Activated CD4-positive, alpha-beta T cell treated with anti-CD3 and anti-CD28 coated beads for 36 hours (primary cell): ENCODE measurements at places on chromosomes 12 and 14. TPM values are rescaled to one million over a fixed set of nuclear protein-coding genes. Genes with fewer than 3 reads are reported as not detected.

C12orf54 gene
- not detected for total RNA-seq

IL22 gene
- total RNA-seq: 1.6 TPM

DNA sequence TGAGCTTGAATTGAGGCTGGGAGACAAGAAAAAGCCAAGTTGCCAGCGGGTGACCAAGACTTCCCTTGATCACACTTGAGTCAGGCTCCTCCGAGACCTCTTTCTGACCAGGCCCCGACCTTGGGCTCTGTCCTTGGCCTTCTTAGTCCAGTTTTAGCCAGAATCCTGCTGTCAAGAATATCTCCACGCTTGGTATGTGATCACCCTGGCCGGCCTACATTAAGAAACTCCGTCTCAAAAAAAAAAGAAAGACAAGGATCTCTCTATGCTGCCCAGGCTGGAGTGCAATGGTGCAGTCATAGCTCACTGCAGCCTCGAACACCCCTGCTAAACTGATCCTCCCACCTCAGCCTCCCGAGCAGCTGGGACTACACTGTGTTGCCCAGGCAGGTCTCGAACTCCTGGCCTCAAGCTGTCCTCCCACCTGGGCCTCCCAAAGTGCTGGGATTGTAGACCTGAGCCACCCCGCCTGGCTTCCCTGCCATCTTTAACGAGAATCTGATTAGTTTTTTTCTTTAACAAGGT, 1.0 kb upstream of the ITPK1 start:
- peaks cover 23% of the 10 kb centered on the region for H3K4me1 ChIP-seq
- H3K36me3 ChIP-seq: no peaks in the 10 kb centered on the region
- H3K4me3 ChIP-seq: peak overlapping the region; percentile 60
- H3K27ac ChIP-seq: peak overlapping the region; percentile 81
- H3K27me3 ChIP-seq: peaks cover 2% of the 10 kb centered on the region

- H3K4me1 ChIP-seq: peaks cover 2% of the 10 kb centered on the region
- H3K4me3 ChIP-seq: no peak overlapping the region
- H3K27ac ChIP-seq: no peak overlapping the region
- H3K27me3 ChIP-seq: peaks cover 6% of the 10 kb centered on the region
- no peaks in the 10 kb centered on the region for H3K36me3 ChIP-seq
These were observed 37.5 kb downstream of the CDC42BPB start for GRCh38 chr14:103019826-103020225.

- no peaks in the 10 kb centered on the region for H3K36me3 ChIP-seq
- no peak overlapping the region for H3K27ac ChIP-seq
- no peaks in the 10 kb centered on the region for H3K4me1 ChIP-seq
- H3K27me3 ChIP-seq: peaks cover 7% of the 10 kb centered on the region
- peak; percentile 2 for DNase-seq
These were observed 101.5 kb downstream of the KIF26A start for GRCh38 chr14:104239861-104240301.
